ENCODE measurements at places on chromosomes 16 and 17.
A peak's percentile ranks its signal among the peaks of the same experiment; 100 is the strongest.

DNA sequence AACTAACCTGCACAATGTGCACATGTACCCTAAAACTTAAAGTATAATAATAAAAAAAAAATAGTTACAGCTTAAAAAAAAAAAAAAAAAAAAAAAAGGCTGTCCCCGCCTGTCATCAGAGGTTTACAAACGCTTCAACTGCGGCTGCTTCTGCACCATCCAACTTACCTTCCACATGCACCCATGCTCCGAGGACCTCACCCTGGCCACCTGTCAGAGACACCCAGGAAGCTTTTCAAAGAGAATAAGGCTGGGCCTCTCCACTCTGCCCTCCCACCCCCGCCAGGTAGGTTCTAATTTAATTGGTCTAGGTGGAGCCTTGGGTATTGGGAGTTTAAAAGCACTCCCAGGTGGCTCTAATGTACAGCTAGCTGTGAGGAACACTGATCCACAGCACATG is 64.9 kb downstream of the COPRS start:
- DNase-seq, result no peak

- no peak for DNase-seq
These were observed 29.0 kb downstream of the ZFHX3 start for GRCh38 chr16:73018821-73019456.

DNA sequence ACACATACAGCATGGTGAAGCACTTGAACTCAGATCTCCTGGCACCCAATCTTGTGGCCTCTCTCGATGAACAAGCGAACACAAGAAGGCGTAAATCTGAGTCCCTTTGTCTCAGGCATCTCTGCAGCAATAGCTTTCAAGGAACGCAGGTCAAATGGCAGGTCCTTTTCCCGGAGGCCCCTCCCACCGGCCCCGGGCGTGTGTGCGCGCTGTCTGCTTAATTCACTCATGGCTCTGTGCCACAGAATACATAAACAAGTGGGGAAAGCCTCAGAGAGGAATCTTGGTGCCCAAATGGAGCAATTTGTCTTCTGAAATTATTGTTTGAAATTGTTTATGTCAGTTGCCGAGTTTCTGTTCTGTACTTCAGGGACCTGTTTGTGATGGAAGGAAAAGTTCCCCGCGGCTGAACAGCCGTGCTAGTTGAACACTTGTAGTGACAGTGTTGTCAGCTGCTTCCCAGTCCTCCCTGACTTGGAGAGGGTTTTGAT is 14.8 kb downstream of the MYOCD start:
- DNase-seq, result no peak

DNA sequence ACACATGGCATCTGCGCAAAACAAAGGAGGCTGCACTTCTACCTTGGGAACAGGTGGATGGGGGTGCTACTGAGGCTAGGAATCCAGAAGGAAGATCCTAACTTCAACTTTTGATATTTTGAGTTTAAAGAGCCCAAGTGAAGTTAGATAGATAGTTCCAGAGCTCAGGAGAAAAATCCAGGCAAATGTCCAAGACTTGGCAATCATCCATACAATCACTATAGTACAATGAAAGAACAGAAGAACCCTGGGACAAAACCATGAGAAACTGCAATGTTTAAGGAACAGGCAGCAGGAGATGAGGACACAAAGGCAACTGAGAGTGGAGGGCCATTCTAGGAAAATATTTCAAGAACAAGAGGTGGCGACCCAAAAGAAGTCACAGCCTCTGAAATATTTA is 12.4 kb downstream of the CDYL2 start:
- DNase-seq, result no peak

GRCh38 chr16:88347656-88348376 is 34.9 kb upstream of the ZNF469 start:
- DNase-seq, result no peak

DNA sequence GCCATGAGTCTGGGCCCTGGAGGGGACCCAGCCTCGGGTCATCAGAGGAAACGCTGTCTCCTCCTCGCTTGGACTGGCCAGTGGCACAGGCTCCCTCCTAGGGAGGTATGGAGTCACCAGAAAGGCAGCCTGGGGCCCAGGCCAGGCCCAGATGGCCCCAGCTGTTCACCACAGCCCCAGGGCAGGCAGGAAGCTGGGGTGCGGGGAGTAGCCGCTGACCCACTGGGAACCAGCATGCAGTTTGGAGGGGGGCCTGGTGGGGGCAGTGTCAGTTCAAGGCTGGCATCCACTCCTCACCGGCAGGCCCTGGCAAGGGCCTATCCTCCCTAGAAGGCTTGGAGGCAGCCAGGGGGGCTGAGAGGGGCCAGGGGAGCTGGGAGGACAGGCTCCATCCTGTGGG is 48.8 kb downstream of the SDK2 start:
- peak; percentile 51 for DNase-seq

GRCh38 chr16:14056970-14057369 is 14.1 kb upstream of the MRTFB start:
- no peak for DNase-seq

GRCh38 chr16:88624977-88625576 is 13.3 kb upstream of the IL17C start:
- no peak for DNase-seq

- DNase-seq, result no peak
These were observed 5.5 kb downstream of the IGSF6 start for GRCh38 chr16:21646721-21647561.

DNA sequence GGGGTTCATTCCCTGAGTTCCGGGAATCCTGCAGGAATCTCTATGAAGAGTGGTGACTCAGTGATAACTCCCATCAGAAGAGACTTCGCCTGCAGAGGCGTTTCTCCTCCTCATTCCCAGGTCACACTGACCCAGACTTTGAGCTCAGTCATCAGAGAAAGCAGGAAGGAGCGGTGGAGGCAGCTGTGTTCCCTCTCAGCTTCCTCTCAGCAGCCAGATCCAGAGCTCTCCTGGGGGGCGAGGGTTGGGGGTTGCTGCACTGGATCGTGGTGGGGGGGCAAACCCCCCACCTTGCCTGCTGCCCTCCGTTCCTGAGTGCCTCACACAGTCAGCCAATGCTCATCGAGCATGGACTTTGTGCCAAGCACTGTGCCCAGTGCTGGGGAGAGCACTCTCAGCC is 271.2 kb downstream of the CBLN1 start:
- DNase-seq, result no peak

DNA sequence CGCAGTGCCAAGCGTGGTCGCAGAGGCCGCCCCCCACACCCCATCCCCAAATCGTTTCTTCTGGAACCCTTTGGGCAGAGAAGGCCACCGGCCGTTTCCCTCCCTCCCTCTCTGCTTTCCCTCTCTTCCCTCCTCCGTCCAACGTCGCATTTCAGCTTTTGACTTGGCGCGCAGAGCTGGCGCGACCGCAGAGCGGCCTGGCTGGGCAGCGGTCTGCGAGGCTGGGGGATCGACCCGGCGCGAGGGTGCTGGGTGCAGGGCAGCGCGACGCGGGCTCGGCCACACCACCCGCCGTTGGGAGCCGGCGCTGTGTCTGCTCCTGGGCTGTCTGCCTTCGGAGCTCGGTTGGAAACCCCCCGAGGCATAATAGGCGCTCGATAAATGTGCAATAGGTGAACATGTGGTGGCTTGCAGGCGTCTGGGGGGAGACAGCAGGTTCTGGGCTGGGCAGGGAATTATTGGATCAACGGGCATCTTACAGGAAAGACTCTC is 2.8 kb upstream of the NTN3 start:
- peak; percentile 40 for DNase-seq

DNA sequence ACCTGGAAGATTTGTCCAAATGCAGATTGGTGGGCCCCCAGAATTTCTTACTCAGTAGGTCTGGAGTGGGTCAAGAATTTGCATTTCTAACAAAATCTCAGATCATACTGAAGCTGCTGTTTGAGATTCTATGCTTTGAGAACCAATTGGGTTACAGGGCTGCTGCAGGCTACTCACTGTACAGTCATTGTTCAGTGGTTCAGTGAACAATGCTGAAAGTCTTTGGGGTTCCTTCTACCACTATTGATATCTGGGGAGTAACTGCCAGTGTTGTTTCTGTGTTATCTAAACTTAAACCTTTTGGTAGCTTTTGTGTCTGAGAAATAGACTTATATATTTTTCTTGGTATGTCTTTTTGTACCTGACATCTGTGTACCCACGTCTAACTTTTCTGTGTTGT is 187.5 kb downstream of the TANC2 start:
- no peak for DNase-seq

DNA sequence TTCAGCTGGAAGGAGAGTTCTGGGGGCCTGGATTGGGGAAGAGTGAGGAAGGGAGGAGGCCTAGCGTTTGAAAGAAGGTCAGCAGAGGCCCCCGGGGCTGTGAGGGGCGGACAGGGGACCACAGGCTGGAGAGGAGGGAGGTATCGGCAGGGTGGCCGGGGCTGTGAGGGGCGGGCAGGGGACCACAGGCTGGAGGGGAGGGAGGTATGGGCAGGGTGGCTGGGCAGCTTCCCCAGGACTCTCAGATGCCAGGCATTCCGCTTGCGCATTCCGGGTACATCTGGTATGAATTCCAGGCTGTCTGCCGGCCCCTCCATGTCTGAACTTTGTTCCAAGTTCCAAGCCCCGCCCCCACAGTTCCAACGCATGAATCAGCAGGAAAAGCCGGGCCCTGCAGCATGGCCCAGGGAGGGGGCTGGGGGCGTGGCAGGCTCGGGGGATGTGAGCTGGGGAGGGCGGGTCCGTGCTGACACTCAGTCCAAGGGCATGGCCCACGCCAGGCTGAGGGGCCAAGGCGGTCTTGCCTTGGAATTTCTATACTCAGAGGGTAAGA is 4.3 kb upstream of the TLCD2 start:
- DNase-seq, result peak; percentile 93

DNA sequence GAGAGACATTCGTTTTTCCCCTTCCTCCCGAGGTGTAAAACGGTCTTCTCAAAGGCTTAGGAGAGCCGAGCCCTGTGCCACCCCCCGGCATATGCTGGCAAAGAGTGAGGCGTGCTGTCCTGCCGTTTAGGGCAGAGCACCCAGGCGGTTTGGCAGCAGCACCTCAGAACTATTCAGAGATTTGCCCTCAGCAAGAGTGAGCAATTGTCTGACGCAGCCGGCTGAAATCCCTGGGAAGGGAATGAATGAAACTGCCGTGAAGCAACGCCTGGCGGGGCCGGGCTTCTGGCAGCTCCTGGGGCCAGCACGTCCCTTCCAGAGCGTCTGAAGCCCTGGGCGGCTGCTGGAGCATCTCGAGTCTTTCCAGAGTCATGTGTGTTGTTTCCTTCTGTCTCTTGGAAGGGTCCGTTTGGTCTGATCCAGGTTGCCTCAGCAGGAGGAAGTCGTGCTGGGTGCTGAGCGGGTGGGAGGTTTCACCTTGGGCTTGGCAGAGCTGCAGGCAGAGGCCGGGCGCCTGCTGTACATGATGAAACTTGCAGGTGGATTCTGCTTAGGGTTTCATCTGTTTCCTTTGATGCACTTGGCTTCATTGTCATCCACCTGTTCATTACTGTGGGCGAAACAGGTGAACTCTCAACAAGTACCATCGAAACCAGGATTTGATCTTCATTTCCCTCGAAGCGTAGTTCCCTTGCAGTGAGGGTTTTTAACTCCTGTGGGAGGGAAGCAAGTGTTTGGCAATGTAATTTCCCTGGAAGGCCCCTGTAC is 35.4 kb downstream of the TBCD start:
- DNase-seq, result peak; percentile 95

DNA sequence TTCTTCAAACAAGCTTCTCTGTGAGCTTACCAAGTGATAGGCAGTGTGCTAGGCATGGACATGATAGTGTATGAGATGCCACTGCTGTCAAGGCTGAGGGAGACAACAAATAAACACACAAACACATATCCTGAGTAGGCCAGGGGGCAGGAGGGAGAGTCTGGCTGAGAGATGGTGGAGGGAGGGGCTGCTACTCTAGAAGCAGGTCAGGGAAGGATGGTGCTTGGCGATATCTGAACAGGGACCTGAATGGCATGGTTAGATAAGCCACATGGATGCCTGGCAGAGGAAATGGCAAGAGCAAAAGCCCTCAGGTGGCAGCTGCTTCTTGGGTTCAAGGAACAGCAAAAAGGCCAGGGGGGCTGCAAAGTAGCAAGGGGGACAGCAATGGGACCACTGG is 8.6 kb upstream of the CHST6 start:
- no peak for DNase-seq

DNA sequence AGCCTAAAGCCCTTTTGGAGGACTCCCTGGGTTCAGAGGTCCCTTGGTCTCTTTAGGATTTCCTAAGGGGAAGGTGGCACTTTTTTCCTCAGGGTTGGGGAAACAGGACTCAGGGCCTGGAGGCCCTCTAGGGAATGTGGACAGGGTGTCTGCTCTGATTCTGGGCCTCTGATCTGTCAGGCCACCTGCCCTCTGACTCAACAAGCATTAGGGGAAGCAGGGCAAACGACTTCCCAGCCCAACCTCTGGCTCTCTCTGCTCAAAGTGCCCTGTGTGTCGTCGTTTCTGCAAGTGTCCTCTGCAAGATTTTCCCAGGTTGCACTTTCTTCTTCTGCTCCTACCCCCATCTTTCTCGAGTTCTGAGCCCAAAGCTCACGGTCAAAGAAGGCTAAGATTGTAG is 6.6 kb upstream of the IGFBP4 start:
- DNase-seq, result no peak

DNA sequence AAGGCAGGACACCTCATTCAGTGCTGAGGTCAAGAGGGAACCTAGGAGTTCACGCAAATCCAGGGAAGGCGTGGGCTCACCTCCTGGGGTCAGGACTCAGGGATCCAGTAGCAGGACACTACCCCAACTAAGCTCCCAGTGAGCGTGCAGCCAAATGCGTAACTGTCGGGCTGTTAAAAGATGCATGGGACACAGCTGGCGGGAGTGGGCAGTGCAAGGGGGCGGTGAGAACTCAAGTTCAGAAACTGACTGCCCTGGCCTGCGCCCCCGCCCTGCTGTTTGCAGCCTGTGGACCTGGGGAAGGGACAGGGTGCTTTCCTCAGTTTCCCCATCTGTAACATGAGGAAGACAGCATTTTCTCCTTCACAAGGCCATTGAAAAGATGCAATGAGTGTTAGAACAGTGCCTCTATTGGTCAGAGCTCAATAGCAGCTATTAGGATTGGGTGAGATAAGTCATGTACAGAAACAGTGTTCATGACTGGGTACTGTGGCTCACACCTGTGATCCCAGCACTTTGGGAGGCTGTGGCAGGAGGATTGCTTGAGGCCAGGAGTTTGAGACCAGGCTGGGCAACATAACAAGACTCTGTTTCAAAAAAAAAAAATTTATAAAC is 20.2 kb downstream of the CDIPT start:
- no peak for DNase-seq

DNA sequence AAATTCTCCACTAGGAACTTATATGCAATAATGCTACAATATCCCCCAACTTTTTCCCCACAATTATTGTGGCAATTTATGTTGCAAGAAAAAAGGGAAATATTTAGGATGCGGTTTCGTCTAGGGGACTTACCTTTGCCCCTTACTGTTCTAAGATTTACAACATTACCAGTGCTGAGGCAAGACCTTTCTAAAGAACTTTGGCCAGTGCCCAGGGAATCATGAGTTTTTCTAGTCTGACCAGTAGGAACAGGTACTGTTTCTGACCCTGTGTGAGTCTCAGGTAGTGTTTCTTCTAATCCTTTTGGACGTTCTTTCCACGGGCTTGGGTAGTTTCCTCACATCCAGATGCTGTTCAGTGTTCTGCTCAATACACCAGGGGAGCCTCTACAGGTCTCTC is 373.7 kb downstream of the HAPSTR1 start:
- no peak for DNase-seq

GRCh38 chr16:56477096-56477878 is 25.9 kb downstream of the OGFOD1 start:
- peak; percentile 91 for DNase-seq
